ENCODE measurements at places on chromosomes 6 and 20. TPM values are rescaled to one million over a fixed set of nuclear protein-coding genes. Genes with fewer than 3 reads are reported as not detected.

NOP56 gene
- polyA plus RNA-seq: 72.1 TPM

C6orf58 gene
- polyA plus RNA-seq: not detected

RFX6 gene
- polyA plus RNA-seq: not detected

OR2H2 gene
- 14.3 TPM for polyA plus RNA-seq

ERGIC3 gene
- 146 TPM for polyA plus RNA-seq

BHLHE23 gene
- polyA plus RNA-seq: not detected

SPATS1 gene
- polyA plus RNA-seq: not detected

TRERF1 gene
- polyA plus RNA-seq: 1.4 TPM

NRSN1 gene
- 130 TPM for polyA plus RNA-seq

ATAT1 gene
- polyA plus RNA-seq: 18.2 TPM

LRRN4 gene
- polyA plus RNA-seq: not detected

PFDN6 gene
- polyA plus RNA-seq: 8.8 TPM

SSTR4 gene
- not detected for polyA plus RNA-seq

SH3BGRL2 gene
- 2.0 TPM for polyA plus RNA-seq

ARMC12 gene
- not detected for polyA plus RNA-seq

PLCB4 gene
- polyA plus RNA-seq: 53.1 TPM

PACRG gene
- 9.0 TPM for polyA plus RNA-seq

POM121L2 gene
- not detected for polyA plus RNA-seq

CDYL gene
- polyA plus RNA-seq: 3.8 TPM

THBS2 gene
- polyA plus RNA-seq: 1.9 TPM

All from Purkinje cell (primary cell).